ENCODE measurements at places on chromosomes 4 and X. TPM values are rescaled to one million over a fixed set of nuclear protein-coding genes. Genes with fewer than 3 reads are reported as not detected.

The SPOCK3 gene
- total RNA-seq: not detected

The EXOC1L gene
- total RNA-seq: not detected

- peak within 1 kb of the TSS; percentile 79 for H3K4me3 ChIP-seq
- DNase-seq: peak; percentile 56
- no peaks in the 10 kb centered on the region for H3K36me3 ChIP-seq
- H3K4me1 ChIP-seq: peaks cover 19% of the 10 kb centered on the region
- peak within 1 kb of the TSS; percentile 39 for H3K27ac ChIP-seq
Observed at GRCh38 chr4:4386736-4387392, at the start of gene NSG1. NSG1 (plus strand) TSS chr4:4387102; CDS start chr4:4387630, 528 bp downstream.

DNA sequence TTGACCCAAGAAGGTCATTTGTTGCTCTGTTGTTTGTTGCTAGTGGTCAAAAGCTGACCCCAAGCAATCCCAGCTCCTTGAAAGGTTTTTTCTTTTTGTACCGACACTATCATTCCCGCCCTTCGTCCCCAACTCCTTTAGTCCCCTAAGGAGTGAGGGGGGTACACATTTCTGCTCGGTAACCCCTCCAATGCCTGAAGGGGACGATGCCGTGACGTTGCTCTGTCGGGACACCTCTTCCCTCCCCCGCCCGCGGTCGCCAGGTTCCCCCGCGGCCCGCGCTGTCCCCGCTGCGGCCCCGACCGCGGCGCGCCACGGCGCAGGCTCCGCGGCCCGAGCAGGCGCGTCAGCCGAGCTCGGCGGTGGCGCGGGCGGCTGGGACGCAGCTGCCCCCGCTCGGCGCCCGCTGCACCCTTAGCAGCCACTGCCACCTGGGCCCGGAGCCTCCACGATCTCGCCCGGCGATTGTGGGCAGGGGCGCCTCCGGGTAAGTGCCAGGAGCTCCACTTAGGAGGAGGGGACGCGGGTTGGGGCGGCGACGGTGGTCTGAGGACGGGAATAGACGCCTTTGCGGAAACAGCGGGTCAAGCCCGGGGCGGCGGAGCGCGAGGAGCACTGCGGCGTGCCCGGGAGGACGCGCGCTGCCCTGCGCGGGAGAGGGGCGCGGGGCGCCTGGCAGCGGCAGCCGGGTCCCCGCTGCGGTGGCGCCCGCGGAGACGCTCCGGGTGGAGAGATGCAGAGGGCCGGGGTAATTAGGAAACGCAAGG is at the start of gene GLRB:
TSS of gene GLRB (plus strand) at position 340 of the 767 bp plus-strand sequence. CDS start 1,875 bp downstream, outside the sequence.
- no peaks in the 10 kb centered on the region for H3K36me3 ChIP-seq
- no peak for DNase-seq
- H3K4me3 ChIP-seq: no peak within 1 kb of the TSS

DNA sequence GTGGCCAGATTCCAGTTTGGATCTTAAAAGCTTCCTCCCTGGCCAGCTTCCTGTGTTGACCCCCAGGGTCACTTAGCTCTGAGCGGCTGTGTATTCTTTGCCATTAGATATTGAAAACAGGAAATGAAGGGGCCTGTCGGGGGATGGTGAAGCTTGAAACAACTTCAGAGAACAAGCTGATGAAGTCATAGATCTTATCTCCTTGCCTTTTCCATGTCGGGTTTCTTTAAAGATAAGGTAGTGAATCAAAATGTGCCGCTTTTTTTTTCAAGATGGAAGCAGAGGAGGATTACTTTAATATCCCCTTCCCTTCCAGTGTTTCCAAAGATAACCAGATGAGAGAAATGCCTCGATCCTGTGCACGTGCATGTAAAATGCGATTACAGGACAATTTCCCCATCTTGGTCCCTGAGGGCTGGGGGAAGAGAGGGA is 508.5 kb downstream of the MID1IP1 start:
- peak overlapping the region; percentile 45 for H3K4me3 ChIP-seq
- peaks cover 43% of the 10 kb centered on the region for H3K4me1 ChIP-seq
- peak overlapping the region; percentile 90 for H3K27ac ChIP-seq
- H3K27me3 ChIP-seq: no peaks in the 10 kb centered on the region
- H3K36me3 ChIP-seq: peaks cover 9% of the 10 kb centered on the region

- H3K4me1 ChIP-seq: peaks cover 3% of the 10 kb centered on the region
- no peak overlapping the region for H3K4me3 ChIP-seq
- no peaks in the 10 kb centered on the region for H3K27me3 ChIP-seq
Observed at GRCh38 chr4:25452081-25452480, 75.0 kb downstream of the ANAPC4 start.
